ENCODE measurements at places on chromosomes 7 and 10.

DNA sequence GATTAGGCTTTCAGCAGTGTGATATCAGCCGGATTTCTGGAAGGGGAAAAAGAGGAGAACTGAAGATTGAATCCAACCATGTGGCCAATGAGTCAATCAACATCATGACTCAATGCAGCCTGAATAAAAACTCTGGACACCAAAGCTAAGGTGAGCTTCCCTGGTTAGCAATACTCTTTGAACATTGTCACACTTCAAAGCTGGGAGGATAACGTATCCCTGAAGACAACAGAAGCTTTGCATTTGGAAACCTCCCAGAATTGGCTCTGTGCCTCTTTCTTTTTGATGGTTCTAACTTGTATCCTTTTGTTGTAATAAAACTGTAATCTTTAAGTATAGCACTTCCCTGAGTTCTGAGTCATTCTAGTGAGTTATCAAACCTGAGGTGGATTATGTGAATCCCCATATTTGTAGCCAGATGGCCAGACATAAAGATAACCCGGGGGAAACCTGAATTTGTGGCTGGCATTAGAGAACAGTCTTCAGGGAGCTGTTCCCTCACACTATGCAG is 284.4 kb downstream of the IPMK start:
- DNase-seq: no peak

- no peak for DNase-seq
Measured at GRCh38 chr10:132942101-132943057, at the start of gene CFAP46. CFAP46 (minus strand) TSS chr10:132942570; CDS start chr10:132942484, 86 bp downstream.

DNA sequence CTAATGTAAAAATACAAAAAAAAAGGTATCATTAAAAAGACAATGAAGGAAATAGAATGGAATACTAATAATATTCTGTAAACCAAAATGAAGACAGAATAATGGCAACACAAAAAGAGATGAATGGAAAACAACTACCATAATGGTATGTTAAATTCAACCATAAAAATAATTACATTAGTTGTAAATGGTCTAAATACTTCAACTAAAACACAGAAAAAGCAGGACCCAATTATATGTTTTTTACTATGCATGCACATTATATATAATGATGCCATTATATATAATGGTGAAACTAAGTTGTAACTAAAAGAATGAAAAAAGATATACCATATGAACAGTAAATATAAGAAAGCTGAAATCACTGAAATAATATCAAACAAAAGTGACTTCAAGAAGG is 76.5 kb downstream of the CUBN start:
- DNase-seq: no peak

DNA sequence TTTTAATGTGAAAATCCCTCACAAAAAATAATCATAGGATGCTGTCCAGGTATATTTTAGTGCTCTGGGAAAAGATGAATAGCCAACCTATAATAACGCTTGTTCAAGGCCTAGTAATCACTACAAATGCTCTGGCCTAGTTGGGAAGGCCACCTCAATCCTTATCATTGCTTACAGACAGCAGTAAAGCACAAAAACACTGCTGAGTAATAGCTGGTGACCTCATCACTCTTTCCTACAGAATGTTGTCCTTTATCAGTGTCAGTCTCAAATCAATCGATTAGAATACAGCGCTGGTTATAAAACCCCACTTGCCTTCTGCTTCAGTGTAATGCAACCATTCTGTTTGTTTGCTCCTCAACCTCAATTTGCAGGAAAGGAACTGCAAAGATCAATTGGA is 72.6 kb upstream of the STEAP1 start:
- no peak for DNase-seq

- DNase-seq: no peak
Measured at GRCh38 chr7:107631588-107632491, 28.8 kb upstream of the SLC26A4 start.

DNA sequence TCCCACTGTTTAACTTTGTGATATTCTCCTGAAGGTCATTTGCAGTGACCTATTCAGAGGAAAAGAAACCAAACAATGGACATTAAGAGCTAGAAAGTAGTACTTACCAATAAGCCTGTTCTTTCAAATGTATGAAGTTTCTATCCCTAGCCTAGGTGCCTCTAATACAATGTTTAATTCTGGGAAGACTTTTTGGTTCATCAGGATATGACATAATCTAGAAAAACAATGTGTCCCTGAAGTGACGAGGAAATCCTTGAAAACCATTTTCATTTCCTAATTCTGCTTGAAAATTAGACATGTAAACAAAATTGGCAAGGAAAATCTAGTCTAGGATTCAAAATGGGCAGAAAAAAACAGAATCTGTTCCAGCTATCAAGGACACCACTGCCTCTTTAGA is 36.1 kb downstream of the ARHGAP19 start:
- DNase-seq: no peak

DNA sequence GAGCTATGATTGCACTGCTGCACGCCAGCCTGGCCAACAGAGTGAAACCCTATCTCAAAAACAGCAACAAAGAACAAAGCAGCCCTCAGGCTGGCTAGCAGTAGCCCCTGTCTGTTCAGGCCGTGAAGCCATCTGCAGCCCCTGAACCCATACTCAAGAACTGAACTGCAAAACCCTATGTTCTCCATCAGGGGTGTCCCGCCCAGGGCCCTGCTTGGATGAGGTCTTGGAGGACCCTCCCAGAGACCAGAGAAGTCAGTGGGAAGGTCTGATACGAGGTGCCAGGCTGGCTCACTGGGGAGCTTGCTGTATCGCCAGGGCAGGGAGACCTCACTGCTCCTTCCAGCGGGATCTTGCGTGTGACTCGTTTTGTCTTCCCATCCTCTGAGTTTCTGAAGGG is 39.3 kb downstream of the RBM17 start:
- no peak for DNase-seq

- no peak for DNase-seq
Measured at GRCh38 chr7:81944058-81944457, 174.2 kb upstream of the HGF start.

DNA sequence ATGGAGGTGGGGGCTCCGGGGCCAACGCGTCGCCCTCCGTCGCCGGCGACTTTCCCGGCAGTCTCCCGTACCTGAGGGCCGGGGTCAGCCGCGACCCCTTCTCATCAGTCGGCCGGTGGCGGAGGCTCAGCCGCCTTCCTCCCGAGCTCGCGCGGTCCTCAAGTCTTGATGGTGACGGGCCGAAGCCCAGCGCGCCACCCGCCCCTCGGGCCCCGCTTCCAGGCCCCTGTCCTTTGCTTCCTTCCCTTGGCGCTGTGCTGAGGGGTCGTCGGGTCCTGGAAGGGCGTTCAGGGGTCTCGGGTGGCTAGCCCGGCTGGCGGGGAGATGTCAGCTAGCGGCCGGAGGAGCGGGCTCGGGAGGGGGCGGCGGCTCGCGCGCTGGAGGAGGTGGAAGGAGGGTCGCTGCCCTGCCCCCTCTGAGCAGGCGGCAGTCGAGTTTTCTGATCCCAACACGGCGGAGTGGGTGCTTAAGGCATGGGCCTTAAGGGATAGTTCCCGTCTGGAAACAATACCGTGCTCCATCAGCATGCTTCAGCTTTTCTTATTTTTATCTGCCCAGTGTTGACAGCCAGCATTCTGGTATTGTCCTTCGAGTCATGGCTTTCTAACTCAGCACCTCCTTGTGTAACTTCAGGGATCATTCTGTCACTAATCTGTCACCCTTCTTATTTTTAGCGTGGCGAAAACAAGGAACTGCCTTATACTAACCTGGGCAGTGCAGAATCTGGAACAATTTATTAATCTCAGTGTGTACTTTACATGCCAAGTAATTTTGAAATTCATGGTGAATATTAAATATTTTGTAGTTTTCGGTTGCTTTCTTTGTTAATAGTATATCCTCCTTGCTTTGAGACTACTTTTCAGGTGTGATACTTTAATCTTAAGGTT is 748 bp downstream of the PHTF2 start:
- DNase-seq: peak; percentile 2

- DNase-seq: no peak
Measured at GRCh38 chr10:105138358-105138757, 497.3 kb downstream of the SORCS3 start.

DNA sequence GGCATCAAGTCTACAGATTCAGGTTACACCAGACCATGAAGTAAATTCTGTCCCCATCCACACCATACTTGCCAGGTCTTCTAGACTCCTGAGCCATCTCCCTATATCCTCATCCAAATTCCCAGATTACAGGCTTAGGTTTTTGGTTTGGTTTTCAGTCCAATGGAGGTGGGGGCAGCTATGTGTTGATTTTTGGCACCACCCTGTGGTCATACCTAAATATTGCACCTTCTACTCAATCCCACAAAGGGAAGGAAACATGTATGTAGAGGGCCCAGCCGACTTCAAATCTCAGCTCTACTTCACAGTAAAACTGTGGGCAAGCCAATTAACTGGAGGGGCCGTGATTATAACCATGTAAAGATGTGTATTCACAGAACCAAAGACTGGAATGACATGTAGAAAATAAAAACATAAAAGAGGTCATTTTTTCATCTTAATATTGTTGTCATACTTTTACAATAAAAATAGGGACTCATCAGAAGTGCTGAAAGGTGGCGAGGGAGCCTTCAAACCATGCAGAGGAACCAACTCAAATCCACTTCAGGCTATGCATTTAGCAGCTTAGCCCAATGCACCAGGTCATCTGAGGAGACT is 19.8 kb downstream of the ERCC6 start:
- DNase-seq: no peak

GRCh38 chr7:23469150-23469960 is 936 bp downstream of the IGF2BP3 start:
- no peak for DNase-seq

GRCh38 chr10:35327790-35328403 is 8.4 kb upstream of the CCNY start:
- DNase-seq: no peak

GRCh38 chr7:22564511-22565045 is 64.6 kb upstream of the STEAP1B start:
- no peak for DNase-seq

DNA sequence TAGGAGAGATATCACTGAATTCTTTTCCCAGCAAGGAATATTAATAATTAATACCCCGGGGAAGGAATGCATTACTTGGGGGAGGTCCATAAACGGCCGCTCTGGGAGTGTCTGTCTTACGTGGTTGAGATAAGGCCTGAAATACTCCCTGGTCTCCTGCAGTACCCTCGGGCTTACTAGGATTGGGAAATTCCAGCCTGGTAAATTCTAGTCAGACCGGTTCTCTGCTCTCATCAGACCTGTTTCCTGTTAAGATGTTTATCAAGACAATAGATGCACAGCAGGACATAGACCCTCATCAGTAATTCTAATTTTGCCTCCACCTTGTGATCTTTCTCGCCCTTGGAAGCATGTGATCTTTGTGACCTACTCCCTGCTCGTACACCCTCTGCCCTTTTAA is 162.8 kb upstream of the KCND2 start:
- DNase-seq: no peak

GRCh38 chr10:14518149-14518548 is 187.4 kb upstream of the FRMD4A start:
- DNase-seq: no peak

GRCh38 chr7:78399033-78399769 is 600.6 kb downstream of the PHTF2 start:
- DNase-seq: no peak

- DNase-seq: no peak
Measured at GRCh38 chr7:137331378-137331777, 12.2 kb downstream of the PTN start.

- DNase-seq: no peak
Measured at GRCh38 chr10:7703140-7703539, at the start of gene ITIH2. ITIH2 (plus strand) TSS chr10:7703316; CDS start chr10:7703435, 119 bp downstream.

- no peak for DNase-seq
Measured at GRCh38 chr7:24982917-24983316, 2.9 kb upstream of the OSBPL3 start.

GRCh38 chr7:134567368-134567767 is 18.5 kb downstream of the AKR1B15 start:
- no peak for DNase-seq

- no peak for DNase-seq
Measured at GRCh38 chr7:142314281-142314680, 56.4 kb upstream of the PRSS58 start.

- no peak for DNase-seq
Measured at GRCh38 chr10:90969947-90970673, 49.2 kb upstream of the ANKRD1 start.

DNA sequence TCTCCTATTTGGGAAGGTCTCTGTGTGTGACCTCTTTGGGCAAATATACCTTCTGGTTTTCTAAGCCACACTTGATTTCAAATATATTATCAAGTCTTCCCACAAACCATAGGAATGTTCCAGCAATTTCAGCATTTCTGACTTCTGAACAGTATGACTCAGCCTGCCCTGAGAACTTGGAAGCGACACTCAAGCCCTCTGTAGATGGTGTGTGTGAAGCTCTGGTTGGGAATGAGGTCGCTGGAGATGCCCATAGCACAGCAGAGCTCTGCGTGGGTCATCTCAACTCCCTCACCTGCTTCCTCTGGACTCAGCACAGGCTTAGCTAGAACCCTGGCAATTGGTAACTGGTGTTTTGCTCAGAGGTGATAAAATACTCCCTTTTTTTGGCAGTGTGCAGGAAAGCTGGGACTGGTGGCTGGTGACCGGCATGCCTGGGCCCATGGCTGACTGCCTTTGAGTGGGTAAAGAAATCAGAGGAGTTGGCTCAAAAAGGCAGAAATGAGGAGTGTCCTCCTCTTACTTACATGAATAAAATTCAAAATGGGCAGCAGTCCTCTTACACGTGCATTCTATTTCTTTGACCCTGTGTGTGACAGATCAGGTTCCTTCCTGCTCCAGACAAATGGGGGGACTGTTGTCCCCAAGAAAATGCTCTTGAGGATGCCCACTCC is 87.5 kb upstream of the NRP1 start:
- DNase-seq: no peak

DNA sequence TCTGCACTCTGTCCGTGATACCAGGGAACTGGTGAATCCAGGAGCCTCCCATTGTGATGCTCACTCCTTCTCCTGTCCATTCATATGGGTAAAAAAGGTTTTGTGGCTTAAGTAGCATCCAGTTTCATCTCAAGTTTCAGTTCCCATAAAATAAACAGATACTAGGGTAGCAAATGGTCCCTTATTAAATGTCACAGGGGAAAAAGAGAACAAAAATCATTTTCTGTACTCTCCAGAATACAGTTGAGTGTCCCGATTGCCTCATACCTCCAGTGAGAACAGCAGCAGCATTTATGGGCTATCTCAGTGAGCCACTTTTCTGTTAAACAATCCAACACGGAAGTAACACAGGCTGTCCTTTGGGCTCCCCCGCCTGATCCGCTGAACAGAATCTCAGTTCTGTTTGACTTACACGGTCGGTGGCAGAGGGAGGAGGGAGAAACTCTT is 179.6 kb downstream of the CELF2 start:
- DNase-seq: peak; percentile 38

GRCh38 chr7:6359734-6360133 is 87.3 kb upstream of the CYTH3 start:
- DNase-seq: no peak

DNA sequence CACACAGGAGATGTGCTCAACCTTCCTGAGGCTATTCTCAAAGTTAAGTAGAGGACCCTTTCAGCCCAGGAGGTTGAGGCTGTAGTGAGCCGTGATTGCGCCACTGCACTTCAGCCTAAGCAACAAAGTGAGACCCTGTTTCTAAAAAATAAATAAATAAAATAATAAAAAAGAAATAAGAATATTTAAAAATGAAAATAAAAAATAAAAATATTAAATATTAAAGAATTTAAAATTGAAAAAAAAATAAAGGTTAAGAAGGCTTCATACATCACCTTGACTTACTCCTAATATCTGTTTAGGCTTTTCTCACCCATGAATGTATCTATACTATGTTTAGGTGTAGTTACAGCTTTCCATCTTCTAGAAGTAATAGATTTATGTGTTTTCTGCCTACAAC is 187.5 kb upstream of the AGK start:
- DNase-seq: no peak

- DNase-seq: no peak
Measured at GRCh38 chr7:54811846-54812254, 52.8 kb upstream of the SEC61G start.

Data from CD4-positive, alpha-beta T cell treated with Interferon gamma for 1 hour (primary cell).